GM23248 (cell line): ENCODE measurements at places on chromosomes 2 and 18. TPM values are rescaled to one million over a fixed set of nuclear protein-coding genes. Genes with fewer than 3 reads are reported as not detected.

Gene C2orf78
- total RNA-seq: not detected in 2 replicates

Gene REG1A
- total RNA-seq: not detected in 2 replicates

Gene COL4A4
- 0.76 and 1.0 TPM in 2 replicates for total RNA-seq

Gene HOXD10
- total RNA-seq: 17.2 and 23.5 TPM in 2 replicates

Gene VPS4B
- 42.4 and 45.5 TPM in 2 replicates for total RNA-seq
